ENCODE measurements at places on chromosomes 5 and 9.

- no peak for DNase-seq
Observed at GRCh38 chr9:113851873-113852272, 24.2 kb upstream of the ZNF618 start.

- no peak for DNase-seq
Observed at GRCh38 chr5:93674866-93675459, 66.4 kb downstream of the POU5F2 start.

DNA sequence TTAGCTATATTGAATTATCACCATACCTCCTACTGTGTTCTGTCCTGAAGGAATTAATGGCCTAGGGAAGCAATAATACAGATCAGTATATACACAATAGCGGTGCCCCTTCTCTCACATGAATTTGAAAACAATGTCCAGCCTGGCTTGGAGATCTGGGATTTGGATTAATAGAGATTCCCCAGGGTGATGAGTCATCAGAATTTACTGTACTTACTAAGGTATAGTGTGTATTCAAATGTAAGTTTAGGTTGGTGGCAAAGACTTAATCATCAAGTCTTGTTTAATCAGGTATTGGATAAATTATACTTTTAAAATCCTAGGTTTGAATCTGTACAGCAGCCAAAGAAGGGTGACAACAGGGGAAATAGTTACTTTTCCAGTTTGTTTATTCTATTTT lies 121.5 kb downstream of the FEM1C start:
- DNase-seq, result peak; percentile 70

DNA sequence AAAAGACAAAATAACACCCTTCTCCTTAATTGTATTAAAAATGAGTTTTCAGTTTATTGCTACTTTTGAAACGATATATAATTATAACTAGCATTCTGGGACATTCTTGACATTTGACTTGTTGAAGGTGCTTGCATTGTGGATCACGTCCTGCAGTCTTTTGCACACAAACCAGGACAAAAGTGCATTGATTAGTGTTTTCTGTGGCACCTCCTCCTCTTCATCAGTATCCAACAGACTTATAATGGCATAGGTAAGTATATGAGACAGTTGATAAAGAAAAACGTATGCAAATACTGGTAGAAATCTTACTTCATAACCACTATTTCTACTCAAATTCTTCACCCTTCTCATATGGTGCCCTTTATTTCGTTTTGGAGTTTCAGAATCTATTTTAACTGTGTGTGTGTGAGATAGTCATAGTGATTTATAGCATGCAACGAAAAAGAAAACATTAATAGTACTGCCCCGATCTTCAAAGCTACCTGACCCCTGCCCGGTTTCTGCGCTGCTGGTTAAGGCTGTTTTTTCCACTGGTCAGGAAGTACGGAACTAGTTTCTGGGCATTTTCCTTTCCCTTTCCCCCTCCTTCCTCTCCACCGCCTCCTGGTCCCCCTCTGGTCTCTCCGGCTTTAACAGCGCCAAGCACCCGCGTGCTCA lies 639 bp upstream of the RASA1 start:
- DNase-seq, result no peak

GRCh38 chr5:167796672-167797071 lies 494.8 kb upstream of the WWC1 start:
- no peak for DNase-seq

- DNase-seq, result no peak
Observed at GRCh38 chr5:179816796-179817469, 3.8 kb upstream of the SQSTM1 start.

DNA sequence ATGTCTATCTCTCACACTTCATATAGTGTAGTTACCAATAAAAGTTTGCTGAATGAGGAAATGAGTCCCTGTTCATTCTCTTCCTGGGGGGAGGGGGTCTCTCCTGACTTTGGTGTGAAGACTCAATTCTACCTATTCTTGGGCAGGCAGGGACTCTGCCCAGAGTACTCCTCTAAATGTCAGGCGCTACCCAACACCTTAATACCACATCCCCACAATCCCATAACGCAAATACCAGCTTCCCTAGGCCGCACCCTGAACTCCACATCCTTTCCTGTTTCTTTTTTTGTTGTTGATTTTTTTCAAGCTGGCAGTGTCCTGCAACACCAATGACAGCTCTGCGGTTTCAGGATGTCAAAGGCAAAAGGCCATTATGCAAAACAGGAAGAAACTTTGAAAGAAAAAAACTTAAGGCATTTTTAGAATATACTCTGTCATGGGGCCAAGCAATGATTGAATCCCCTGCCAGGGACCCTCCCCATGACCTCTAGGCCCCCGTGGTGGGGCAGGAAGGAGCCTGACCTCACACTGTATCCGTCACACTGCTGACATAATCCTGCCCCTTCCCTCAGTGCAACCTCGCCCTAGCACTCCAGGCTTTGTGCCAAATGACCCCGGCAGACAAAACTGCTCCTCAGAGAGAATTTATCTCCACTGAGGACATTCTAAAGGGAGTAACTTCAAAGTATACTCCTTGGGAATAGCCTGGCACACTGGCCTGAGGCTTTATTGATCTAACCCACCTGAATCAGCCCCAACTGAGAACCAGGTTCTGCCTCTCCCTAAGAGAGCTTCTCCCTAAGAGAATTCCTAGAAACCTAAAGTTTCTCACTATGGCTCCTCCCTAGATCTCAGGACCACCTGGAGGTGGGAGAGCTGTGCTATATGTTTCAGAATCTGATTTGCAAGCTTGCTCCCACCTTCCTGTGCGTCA lies 8.0 kb downstream of the B4GALT1 start:
- DNase-seq, result peak; percentile 83

DNA sequence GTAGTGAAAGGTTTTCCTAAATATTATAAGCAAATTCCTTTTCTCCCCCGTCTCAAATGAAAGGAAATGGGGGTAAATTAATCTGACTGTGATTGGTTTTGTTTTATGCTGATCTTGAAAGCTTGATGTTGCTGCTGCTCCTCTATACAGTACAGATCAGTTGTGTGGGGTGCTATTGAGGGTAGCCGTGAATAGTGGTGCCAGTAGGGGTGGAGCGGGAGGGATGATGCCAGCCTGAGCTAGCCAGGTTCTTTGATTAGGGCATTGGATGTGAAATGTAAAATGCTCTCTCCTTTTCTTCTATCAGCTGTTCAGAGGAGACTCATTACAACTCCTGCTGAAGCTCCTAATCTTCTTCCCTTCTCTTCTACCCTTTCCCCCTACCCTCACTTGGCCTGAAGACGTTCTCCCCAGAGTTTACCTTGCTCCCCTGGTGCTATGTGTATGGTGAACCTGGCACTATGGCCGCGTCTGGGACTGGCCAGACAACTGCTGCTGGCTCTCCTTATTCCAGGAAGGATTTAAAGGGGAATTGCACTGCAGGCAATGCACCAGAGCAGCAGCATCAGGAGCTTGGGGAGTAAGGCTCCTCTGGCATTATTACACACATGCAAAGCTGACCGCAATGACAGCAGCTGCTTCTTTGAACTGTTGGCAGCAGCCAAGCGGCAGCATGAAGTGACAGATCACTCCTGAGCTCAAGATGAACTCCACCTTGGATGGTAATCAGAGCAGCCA lies 566 bp downstream of the GPR21 start:
- no peak for DNase-seq

DNA sequence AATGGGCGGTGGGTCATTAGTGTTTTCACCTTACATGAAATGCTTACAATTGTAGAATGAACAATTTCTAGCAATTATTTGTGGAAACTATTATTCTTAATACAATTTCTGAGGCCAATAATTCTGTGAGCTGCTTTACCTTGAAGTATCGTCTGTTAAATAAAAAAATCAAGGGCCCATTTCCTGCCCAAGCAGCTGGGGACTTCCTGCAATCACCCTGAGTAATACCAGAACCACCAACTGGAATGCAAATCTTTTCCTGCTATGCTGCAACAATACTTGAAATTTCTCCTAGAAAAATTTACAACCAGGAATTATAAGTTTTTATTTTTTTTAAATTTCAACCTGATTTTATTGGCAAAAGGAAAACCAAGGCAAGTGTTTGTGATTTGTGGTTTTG lies 52.6 kb downstream of the ADAMTS16 start:
- DNase-seq, result no peak

- DNase-seq, result no peak
Observed at GRCh38 chr9:127846443-127847177, 7.8 kb downstream of the ENG start.

DNA sequence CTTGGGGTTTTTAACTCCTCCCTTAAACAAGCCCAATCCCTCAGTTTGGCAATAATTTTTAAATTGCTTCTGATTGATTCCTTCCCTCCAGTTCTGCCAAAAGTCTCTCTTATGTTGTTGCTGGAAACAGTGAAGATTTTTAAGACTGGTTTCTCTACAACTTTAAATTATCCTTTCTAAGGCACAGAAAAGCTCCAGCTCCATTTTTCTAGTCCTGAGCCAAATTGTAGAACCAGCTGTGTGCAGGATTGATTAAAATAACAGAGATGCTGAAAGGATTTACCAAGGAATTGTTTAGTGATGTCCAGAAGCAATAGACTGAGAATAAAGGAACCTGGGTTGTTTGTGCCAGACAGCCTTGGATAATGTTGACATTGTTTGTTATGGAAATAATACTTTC lies 111.3 kb downstream of the NUDT12 start:
- DNase-seq, result no peak

- no peak for DNase-seq
Observed at GRCh38 chr9:74277532-74277931, 219.6 kb upstream of the RORB start.

DNA sequence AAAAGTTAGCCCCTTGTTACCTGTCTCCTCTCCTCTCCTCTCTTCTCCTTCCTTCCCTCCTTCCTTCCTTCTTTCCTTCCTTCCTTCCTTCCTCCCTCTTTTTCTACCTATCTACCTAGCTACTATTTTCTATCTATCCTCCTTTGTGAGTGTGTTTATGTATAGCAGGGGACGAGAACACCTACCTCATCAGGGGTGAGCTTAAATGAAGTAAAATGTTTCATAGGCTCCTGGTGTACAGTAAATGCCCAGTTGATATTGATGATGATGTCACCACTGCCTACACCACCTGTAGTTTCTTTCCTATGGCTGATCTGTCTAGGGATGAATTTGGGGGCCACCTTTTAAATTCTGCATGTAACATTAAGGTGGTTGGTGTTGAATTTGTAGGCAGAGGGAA lies 4.3 kb downstream of the SPIN1 start:
- no peak for DNase-seq

- no peak for DNase-seq
Observed at GRCh38 chr5:56457887-56458812, 225.0 kb upstream of the ANKRD55 start.

- no peak for DNase-seq
Observed at GRCh38 chr5:160312134-160312959, at the start of gene CCNJL. TSS of gene CCNJL (minus strand) at chr5:160312564. CDS start at chr5:160311923, 641 bp downstream.

GRCh38 chr5:66862020-66862419 lies 265.8 kb downstream of the MAST4 start:
- no peak for DNase-seq

GRCh38 chr9:133449760-133450159 lies 10.0 kb upstream of the CACFD1 start:
- no peak for DNase-seq

- DNase-seq, result peak; percentile 62
Observed at GRCh38 chr9:111691672-111692329, 30.4 kb downstream of the GNG10 start.

DNA sequence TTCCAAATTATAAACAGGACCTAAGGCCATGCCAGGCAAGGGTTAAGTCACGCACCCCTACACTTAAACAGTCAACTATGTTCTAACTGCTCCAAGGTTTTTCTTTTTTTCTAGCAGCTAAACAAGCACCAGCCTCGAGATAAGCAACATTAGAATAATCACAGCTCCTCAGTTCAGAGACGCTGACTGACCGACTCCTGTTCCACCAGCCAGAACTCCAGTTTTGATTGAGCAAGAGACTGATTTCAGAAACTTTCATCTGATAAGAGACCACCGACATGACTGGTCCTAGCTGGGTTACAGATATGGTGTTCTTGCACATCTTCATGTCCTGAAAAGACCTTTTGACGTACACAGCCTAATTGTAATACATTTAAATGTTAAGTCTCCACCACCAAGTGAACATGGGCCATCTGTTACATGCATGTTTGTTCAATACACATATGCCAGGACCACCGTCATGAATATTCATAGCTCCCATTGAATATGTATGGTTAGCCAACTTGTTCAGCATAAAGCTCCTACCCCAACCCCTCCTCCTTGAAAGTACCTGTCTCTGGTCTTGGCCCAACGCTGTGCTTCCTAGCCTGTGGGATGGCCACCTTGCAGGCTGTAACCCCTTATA lies 23.7 kb upstream of the OTULINL start:
- no peak for DNase-seq

DNA sequence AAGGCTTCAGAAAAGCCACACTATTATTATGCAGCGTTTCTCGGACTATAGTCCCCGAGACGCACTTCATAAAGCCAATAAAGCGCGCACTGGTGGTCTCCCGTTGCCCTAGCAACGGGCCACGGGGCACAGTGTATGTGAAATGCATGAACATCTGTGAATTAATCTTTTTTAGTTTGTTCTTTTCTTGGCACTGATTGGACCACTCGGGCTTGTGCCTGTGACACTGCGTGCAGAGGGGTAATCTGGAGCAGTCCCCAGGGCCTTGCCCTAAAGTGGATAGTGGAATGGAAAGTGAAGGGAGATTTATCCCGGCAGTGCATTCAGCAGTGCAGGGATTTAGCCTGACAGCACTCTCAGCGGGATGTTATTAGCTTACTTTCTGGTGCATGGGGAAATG lies 92.1 kb downstream of the TLE4 start:
- DNase-seq, result no peak

DNA sequence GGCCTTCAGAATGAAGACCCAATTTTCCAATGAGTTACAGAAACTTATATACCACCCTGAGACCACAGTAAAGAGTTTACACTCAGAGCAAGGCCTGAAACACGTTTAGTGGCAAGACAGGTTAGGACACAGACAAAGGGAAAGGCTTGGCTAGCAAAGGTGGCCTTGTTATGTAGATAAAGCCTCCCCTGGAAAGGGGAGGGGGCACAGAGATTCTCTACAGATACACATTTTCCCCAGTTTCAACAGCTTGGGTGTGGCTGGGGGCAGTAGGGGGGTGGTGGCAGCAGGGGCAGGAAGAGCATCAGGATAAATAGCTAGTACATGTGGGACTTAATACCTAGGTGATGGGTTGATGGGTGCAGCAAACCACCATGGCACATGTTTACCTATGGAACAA lies 51.9 kb upstream of the PPP1R2B start:
- DNase-seq, result no peak

GRCh38 chr9:38194870-38195269 lies 125.8 kb upstream of the SHB start:
- no peak for DNase-seq

Data from fibroblast of mammary gland (primary cell).